ENCODE measurements at places on chromosomes 12 and 14. TPM values are rescaled to one million over a fixed set of nuclear protein-coding genes. Genes with fewer than 3 reads are reported as not detected.

Gene GAPDH
- total RNA-seq: 3,851 TPM

Gene ADAMTS20
- not detected for total RNA-seq

Gene CPNE6
- 0.14 TPM for total RNA-seq

Gene AICDA
- not detected for total RNA-seq

Gene BCL11B
- total RNA-seq: 0.25 TPM

- no peak for DNase-seq
Observed at GRCh38 chr12:99513066-99513465, 134.5 kb upstream of the GARIN6 start.

DNA sequence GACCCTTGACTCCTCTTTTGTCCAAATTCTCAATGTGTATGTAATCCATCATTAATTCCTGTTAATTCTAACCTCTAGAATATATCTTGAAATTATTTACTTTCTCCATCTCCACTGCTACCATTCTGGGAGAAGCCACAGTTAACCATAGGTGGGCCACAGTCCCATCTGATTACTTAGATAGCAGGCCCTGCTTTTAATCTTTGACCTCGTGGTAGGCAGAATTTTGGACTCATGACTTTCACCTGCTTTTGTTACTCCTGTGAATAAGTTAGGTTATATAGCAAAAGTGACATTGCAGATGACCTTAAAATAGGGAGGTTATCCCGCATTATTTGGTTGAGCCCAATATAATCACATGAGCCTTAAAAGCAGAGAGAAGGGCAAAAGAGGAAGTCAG, 264.2 kb downstream of the GPHN start:
- no peak for DNase-seq

GRCh38 chr12:128456922-128457321, 190.0 kb downstream of the TMEM132C start:
- DNase-seq: no peak

All from right cardiac atrium (tissue), 5 donors.